Activated CD4-positive, alpha-beta T cell treated with anti-CD3 and anti-CD28 coated beads, Interleukin-2, amount 50 U/mL, for 48 hours (primary cell): ENCODE measurements at places on chromosomes 3 and 15.

- DNase-seq = peak; percentile 22
Measured at GRCh38 chr3:142931222-142931621, 32.3 kb downstream of the PAQR9 start.

- no peak for DNase-seq
Measured at GRCh38 chr15:62377736-62378480, 212.8 kb upstream of the C2CD4B start.

DNA sequence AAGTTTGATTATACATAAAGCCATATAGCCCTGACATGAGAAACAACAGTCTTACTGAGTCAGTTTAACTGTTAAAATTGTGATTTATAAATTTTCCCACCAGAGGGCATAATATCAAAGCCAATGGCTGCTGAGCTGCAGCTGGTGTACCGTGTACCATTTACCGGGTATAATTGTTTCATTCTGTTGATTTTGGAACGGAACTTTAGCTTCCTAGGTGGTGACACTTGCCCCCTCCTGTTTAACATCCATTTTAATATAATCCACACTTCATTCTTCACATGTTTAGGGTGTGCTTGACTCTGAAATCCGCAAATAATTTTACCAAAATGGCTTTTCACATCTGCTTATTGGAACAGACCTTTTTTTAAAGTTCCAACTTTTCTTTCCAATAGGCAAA, 72.8 kb downstream of the SLC9A9 start:
- DNase-seq = no peak

DNA sequence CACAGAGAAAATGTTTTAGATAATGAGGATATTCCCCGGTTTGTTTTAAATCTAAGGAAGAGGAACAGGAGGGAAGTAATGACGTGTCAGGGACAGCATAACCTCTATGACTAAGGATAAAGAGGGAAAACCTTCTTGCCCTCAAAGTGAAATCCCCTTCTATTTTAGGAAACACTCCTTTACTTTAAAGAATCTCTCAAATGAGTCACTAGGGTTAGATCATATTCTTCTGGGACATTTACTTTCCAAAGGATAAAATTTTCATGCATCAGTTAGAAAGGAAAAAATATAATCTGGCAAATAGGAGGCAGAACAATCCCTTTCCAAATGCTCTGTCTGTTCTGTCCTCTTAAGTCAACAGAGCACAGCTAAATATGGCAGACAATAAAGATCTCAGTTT, 43.2 kb upstream of the UBE2E2 start:
- no peak for DNase-seq

GRCh38 chr3:80770106-80771074, 991.1 kb downstream of the GBE1 start:
- no peak for DNase-seq

- no peak for DNase-seq
Measured at GRCh38 chr3:144744473-144744872, 772.9 kb downstream of the DIPK2A start.

GRCh38 chr15:68785541-68785940, 35.2 kb downstream of the ANP32A start:
- no peak for DNase-seq

- no peak for DNase-seq
Measured at GRCh38 chr3:157844800-157845565, 261.2 kb downstream of the SHOX2 start.

GRCh38 chr3:146326875-146327543, 76.1 kb upstream of the PLSCR4 start:
- DNase-seq = no peak

DNA sequence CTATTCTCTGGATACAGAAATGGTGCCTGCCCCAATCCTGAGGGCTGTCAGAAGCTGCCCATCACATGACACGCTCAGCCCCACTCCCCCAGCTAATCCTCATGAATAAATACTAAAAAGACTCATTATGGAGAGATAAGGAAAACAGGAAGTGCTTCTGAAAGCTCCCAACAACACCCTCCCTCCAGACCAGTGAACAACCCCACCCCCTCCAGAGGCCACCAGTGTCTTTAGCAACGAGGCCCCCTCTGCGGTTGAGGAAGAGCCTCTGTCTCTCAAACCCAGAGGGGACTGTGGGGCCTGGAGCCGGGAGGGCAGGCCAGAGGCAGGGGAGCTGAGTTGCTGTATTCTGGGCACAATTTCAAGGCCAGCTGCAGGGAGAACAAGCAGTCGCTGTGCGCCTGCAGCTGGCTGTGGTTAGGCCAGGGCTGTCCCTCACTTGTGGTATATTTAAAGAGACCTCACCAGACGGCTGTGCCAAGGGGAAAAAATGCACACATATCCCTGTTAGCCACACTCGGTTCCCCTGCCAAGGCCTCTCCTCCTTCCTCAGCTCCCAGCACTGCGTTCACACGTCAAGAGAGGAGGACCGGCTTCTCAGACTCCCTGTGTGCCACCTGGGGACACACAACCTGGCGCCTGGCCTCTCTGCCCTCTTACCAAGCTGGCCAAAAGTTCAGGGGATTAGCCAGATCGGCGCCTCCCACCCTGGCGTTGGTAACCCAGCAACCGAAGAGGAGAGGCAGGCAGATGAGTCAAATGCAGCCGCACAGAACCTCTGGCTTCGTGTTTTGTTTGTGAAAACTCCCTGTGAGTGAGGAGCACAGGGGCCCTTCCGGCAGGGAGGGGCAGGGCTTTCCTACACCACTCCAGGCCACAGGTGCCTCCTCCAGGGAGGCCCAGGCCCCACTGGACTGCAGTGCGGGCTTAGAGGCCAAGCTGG, 101.2 kb upstream of the ETV5 start:
- no peak for DNase-seq

DNA sequence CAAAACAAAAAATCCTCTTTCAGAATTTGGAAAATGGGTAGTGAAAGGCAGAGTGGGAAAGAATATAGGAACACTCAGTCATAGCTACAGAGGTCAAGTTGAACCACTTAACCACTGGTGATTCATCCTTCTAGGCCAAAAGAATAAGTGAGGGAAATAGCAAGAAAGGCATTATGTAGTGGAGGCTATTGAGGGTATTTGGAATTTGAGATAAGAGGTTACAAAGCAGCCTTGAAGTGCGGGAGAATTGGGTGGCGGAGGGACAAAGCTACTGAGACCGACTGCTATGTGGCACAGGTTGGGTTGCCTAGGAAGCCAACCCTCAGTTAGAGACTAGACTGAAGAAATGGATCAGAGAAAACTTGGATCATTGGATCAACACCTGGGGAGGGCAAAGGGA, 109.5 kb downstream of the SYNPR start:
- no peak for DNase-seq

DNA sequence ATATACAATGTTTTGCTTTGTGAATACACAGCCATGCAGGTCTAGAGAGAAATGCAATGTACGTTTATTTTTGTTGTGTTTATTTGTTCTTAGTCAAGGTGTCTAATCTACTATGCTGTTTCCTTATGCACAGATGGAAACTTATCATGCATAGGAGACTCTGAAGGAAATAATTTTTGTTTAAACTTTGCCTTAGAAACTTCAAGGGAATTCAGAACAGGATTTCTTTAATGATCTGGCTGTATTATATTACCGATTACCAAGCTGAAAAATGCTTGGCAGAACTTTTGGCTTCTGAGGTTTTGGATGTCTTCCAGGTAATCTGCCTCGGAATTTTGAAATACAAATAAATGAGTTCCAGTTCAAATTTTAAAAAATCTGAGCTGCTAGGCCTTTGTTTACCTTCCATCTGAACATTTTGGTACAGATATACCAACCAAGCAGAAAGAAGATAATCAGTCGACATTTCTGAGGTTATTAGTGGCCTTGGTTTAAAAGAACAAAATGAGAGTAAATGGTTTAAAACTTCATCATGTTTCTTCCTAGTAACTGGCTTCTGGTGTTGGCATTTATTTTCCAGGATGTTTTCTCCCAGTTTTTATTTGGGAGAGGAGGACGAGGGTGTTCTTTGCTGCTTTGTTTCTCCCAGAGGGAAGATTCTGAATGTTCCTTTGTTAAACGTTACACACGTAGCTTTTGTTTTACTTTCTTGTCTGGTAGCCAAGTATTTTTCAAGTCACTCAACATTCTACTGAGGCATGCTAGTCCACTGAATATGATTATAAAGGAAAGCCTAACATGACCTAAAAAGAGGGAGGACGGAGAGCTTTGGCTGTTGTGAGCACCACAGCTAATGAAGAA, 421.8 kb upstream of the TBL1XR1 start:
- no peak for DNase-seq

- no peak for DNase-seq
Measured at GRCh38 chr3:46998852-46999515, 19.5 kb downstream of the NBEAL2 start.

DNA sequence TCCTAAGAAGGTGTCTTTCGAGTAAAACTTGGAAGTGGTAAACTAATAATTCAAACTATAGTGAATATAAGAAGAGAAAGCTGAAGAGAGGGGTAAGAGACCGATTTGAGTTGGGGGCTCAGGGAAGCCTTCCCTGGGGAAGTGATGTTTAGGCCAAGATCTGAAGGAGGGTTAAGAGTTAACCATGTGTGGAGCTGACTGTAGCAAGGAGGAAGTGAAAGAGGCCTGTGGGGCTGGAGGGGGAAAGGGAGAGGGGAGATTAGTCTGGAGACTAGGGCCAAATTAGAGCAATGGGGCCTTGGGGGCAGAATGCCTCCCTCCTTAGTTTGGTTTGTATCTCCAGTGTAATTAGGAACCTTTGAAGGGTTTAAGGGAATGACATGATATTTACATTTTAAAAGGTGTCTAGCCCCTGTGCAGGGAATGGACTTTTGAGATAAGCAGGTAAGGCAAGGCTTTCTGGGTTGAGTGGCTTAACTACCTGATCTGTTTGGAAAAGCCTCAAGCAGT, 2.2 kb downstream of the ZNF592 start:
- peak; percentile 22 for DNase-seq

- DNase-seq = no peak
Measured at GRCh38 chr3:30502051-30502741, 104.2 kb upstream of the TGFBR2 start.

- DNase-seq = no peak
Measured at GRCh38 chr3:186757686-186758220, 25.6 kb upstream of the EIF4A2 start.

GRCh38 chr3:78494851-78495250, 1272.9 kb downstream of the ROBO1 start:
- DNase-seq = no peak

GRCh38 chr15:89482139-89482538, 14.2 kb downstream of the RHCG start:
- no peak for DNase-seq

DNA sequence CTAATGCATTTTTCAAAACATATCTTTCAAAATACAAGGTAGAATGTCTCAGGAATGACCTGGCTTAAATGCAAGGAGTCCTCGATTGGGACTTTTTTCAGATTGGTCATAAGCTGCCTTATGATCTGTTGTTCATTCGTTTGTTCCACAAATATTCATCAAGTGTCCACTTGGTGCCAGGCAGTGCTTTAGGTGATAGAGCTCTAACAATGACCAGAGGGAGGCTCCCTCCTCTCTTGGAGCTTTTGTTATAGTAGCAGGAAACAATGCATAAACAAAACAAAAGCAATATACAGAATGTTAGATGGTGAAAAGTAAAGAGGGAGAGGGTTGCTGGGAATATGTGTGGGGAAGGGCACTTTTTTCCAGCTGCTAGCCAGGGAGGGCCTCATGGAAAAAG, 156.1 kb downstream of the MCTP2 start:
- no peak for DNase-seq

- no peak for DNase-seq
Measured at GRCh38 chr3:39121621-39122020, 14.1 kb downstream of the TTC21A start.

- DNase-seq = no peak
Measured at GRCh38 chr3:192371870-192372400, 355.4 kb downstream of the FGF12 start.

DNA sequence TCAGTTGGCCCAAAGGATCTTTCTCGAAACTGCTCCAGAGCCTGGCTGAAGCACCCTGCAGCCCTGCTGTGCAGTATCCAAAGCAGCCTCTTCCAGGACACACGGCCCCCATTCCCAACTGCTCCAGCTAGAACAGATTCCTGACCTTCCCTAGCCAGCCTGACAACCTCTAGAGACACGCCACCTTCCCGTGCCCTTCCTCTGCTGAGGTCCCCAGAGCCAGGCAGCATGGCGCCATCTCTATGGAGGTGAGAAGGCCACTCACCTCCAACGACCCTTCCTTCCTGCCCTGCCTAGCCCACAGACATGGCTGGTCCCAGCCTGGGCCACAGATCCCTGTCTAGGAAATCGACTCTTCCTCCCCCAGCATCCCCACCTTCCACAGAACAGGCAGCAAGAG, 3.1 kb downstream of the KIF7 start:
- no peak for DNase-seq

GRCh38 chr15:48975472-48976419, 12.0 kb upstream of the SHC4 start:
- DNase-seq = peak; percentile 79

- no peak for DNase-seq
Measured at GRCh38 chr3:194443901-194444300, 42.9 kb downstream of the ATP13A3 start.

GRCh38 chr15:93043621-93044300, 45.2 kb downstream of the RGMA start:
- DNase-seq = no peak

DNA sequence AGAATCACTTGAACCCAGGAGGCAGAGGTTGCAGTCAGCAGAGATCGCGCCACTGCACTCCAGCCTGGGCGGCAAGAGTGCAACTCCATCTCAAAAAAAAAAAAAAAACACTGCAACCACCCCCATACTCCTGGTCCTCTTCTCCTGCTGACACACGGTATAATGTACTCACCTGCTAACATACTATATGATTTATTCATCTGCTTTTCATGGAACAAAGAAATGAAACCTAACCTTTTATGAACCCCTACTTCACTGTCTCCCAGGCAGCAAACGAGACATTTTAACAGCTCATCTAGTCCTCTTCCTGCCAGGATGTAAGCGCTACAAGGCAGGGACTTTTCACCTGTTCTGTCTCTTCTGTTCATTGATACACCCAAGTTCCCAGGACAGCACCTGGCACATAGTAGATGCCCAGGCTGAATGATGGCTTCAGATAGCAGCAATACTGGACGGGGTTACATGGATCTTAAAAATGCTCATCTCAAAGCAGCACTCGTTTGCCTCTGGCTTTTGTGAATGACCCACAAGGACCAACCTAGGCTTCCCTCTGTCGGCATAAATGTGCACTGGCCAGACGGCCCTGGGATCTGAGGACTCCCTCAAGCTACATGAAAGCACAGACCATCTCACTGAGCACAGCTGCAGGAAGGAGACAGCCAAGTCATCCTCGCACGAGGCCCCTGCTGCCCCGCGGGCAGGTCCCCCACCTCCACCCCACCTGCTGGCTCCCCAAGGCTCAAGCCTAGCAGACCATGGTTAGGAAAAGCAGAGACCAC, 20.3 kb downstream of the XXYLT1 start:
- DNase-seq = no peak
